Upper lobe of right lung (tissue), 1 donor: ENCODE measurements at places on chromosomes 3 and 15.

- no peak for DNase-seq
Measured at GRCh38 chr3:129554356-129555152, 11.6 kb downstream of the H1-8 start.

- DNase-seq = no peak
Measured at GRCh38 chr3:101926594-101927105, 77.3 kb downstream of the NFKBIZ start.

DNA sequence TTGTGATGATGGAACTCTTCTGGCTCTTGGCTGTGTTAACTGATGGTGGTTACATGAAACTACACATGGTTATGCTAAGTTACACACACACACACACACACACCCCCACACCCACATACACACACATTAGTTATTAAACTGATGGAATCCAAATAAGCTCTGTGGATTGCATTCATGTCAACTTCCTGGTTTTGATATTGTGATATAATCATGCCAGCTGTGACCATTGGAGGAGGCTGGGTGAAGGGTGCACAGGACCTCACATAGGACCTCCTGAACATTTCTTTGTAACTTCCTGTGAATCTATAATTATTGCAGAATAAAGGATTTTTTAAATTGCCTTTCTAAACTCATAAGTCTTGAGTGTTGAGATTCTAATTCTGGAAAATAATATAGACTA is 58.9 kb upstream of the LIMD1 start:
- DNase-seq = no peak

DNA sequence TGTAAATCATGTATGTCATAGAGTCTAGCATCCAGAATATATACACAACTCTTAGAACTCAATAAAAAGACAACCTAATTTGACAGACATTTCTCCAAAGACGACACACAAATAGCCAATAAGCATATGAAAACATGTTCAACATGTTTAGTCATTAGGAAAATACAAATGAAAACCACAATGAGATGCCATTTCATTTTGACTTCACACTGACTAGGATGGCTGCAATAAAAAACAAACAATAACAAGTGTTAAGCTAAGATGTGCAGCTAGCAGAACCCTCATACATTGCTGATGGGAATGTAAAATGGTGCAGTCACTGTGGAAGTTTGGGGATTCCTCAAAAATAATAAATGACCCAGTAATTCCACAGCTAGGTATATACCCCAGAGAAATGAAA is 16.4 kb downstream of the SPG11 start:
- no peak for DNase-seq

- no peak for DNase-seq
Measured at GRCh38 chr3:148202386-148202785, 495.3 kb upstream of the AGTR1 start.

GRCh38 chr15:60905587-60905986 is 323.5 kb downstream of the RORA start:
- no peak for DNase-seq
